ENCODE measurements at places on chromosomes 3 and 15.

DNA sequence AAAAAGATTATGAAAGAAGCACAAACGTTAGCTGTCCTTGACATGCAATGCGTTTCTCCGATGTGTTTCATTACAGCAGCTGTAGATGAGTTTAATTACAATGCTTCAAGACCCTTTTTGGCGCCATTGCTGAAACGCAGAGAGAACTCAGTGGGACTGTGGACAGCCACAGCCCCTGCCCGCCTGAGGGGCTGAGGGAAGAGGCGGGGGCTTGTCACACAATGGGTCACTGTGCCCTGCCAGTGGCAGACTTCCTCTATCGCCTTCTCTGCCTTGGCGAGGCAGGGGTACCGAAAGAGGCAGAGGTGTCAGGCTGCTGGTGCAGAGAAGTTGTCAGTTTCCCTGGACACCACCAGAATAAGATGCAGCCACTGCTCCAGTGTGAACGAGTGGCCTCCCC lies 252.0 kb downstream of the NR2F2 start:
- no peak for DNase-seq

DNA sequence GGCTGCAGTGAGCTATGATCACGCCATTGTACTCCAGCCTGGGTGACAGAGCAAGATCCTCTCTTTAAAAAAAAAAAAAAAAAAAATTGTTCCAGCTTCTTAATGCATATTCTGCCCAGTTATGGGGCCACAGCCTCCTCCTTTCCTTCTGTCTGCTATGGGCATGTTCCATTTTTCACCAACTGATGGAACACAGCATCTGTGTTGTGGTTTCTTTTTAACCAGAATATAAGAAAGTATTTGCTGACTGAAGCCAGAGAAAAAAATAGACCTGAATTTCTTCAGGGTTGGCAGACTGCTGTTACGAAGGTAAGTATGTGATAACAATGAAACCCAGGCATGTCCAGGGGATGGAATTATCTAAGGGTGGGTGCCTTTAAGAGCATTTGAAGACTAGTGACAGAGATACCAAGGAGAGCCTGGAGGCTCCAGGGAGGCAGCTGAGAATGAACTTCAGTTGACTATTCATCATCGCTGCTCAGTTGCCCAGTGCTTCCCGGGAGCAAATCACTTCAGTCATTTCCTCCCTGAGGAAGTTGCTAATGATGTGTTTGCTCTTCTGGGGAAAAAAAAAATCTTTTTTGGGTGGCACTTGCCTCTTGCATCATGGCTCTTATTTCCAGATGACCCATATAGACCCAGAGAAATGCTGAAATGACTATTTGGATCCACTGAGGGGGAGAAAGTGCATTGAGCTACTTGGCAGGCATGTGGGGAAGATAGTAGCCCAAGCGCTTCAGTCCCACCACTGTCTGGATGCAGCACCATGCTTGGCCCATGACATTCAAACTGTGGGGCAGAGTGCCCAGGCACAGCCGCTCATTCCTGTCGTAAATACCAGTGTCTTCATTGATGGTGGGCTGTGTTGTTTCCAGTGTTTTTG lies 14.5 kb downstream of the NCBP2 start:
- no peak for DNase-seq

- DNase-seq = no peak
Observed at GRCh38 chr3:52636673-52637072, 49.0 kb downstream of the PBRM1 start.

DNA sequence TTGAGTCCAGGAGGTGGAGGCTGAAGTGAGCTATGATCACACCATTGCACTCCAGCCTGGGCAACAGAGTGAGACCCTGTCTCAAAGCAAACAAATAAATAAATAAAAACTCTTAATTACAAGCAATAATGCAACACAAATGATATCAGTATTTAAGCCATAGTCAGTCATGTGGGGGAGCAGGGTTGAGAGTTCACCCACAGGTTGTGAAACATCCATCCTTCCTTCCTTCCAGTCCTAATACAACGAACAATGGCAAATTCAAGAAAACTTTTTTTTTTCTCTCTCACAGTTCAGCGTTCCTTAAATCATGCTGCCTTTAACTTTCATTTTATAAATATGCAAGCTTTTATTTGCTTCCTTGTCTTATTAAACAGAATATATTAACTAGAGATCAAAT lies 24.1 kb downstream of the ZNF592 start:
- DNase-seq = no peak

- no peak for DNase-seq
Observed at GRCh38 chr3:113193288-113193687, 18.1 kb upstream of the BOC start.
